ENCODE measurements at places on chromosomes 1 and 21.

GRCh38 chr1:54768093-54768492, 3.8 kb upstream of the PARS2 start:
- DNase-seq: no peak

GRCh38 chr1:228376262-228376628, 30.4 kb downstream of the TRIM11 start:
- DNase-seq: no peak

DNA sequence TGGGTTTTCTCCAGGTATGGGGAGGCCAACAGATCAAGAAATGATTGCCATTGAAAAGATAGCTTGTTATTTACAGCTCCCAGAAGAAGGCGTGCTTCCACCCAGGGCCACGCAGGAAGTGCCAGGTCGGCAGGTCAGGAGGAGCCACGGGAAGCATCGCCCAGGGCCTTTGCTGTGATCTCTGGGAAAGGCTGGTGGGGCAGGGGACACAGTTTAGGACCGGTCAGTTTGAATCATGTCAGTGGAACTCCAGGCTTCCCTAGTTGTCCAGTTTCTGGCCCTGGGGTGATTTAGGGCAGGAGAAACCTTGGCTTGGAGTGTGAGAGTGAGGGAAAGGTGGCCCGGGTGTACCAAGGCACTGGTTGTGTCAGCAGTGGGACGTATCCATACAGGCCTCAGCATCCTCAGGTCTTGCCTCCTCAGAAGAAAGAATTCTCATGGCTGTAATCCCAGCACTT, 11.4 kb downstream of the PLA2G5 start:
- no peak for DNase-seq

- DNase-seq: no peak
These were observed 31.6 kb upstream of the ACOT11 start for GRCh38 chr1:54516249-54516920.

DNA sequence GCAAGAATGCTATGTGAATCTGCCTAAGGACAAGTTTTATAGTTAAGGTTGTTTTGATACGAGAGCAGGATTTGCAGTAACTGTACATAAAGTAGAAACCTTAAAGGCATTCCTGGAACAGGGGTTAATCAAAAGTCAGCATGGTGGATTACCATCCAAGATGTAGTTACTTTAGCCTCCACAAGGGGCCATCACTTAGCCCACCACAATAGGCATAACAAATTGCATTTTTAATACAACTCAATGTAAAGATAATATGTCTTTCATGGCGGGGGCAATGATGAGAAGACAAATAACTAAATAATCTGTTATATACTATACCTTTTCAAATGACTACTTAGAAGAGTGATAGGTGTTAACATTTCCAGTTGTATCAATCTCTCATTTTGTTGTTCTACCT, 611.2 kb upstream of the ADGRL4 start:
- no peak for DNase-seq

- no peak for DNase-seq
These were observed 68.5 kb upstream of the GADD45A start for GRCh38 chr1:67616394-67616985.

DNA sequence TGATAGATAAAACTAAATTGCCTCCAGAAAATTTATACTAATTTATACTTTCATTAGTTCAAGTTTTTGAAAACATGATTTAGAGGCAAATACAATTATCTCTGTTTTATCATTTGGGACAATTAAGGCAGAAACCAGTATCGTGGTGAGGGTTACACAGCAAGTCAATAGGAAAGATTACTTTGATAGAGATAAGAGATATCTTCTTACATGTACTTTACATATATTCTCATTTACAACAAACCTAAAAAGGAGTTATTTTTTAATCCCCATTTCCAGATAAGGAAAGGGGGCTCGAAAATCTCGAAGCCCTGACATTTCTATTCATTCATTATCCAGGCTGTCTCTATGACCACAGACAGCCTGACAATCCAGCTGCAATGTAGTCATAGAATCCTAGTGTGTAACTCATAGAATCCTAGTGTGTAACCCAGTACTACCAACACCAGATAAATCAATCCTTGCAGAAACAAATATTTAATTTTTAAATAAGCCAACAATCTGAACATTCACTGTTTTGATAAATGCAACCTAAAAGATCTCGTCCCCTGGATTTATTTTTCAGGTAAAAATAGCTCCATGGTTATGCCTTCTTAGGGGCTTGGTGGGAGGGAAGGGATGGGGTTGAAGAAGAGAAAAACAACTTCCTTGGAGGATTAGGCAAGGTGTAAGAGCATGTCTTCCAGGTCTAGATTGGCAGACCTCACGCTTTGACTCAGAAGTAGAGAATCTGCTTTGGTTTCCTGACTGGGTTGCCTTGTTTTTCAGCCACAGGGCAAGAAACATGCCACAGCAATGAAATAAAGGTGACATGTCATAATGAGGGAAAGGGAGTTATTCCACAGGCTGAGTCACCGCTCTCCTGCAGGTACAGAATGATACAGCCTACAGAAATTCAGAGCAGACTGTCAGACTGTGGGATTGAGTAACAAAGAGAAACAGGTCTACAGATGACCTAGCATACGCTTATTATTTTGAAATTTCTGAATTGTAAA, 45.6 kb downstream of the IRF2BP2 start:
- no peak for DNase-seq

DNA sequence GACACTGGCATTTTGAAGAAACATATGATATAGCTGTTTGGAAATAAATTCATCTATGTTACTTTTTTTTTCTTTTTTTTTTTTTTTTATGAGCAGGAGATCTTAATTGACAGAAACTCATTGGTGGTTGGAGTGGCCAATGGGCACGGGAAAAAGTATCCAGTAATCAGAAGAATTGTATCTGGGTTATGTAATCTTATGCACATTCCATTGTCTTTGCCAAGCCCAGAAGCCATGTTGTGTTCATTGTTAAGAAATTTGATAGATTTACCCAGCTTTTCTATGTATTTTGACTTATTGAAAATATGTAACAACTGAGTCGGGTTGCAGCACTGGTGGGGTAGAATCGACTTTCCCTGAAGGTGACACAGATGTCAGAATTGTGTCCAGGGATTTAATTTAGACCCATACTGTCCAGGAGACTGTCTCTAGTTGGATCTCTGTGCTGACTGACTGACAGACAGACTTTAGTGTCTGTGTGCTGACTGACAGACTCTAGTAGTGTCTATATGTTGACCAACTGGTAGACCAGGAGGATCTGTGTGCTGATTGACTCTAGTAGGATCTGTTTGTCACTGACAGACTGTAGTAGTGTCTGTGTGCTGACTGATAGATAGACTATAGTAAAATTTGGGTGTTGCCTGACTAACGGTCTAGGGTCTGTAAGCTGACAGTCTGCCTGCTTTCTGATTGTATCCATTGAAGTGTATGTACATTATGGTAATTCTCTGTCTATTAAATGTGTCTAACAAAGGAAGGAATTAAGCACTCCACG, 12.3 kb upstream of the C4BPB start:
- DNase-seq: no peak

DNA sequence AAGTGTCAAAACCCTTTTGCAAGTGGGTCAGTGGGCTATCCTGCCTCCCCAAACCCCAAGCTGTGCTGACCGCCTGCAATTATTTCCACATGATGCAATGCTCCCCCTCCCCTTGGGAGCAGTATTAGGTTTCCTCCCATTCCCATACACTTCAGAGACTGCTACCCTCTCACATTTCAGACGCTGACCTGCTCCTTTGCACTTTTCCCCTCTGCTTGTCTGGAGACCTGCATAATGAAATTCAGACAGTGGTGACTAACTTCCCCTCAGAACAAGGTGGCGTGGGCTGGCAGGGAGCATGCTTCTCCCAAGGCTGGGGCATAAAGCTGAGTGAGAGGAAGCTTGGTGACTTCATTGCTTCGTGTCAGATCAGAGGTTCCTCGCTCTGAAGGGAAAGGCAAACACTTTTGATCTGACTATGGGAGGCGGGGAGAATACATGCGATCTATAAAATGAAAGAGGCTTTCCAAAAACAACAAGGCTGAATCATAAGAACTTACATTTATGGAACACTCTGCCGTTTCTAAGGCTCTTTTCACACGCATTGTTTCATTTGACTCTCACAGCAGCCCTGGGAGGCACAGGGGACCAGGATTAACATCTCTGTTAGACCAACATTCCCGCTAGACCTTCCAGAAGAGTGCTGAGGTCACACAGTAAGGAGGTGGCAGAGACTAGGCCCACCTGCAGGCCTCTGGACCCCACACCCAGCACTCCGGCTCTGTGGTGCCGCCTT, 27.5 kb upstream of the ROR1 start:
- no peak for DNase-seq

DNA sequence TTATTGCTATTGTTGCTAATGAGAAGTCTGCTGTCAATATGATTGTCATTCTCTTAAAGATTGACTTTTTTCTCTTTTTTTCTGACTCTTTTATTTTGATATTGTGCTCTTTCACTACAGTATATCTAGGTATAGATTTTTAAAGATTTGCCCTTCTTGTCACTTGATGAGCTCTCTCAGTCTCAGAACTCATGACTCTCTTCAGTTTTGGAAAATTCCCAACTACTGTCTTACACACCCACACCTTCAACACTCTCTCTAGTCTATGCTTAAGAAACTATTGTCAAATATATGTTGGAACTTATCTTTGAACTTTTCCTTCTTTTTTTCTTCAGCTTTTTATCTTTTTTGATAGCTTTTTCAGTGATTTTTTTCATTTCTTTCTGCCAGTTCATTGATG, 50.6 kb downstream of the LMO4 start:
- DNase-seq: no peak

- DNase-seq: no peak
These were observed 50.0 kb upstream of the BOLA1 start for GRCh38 chr1:149849111-149849946.

GRCh38 chr1:116886291-116886878, 23.3 kb upstream of the PTGFRN start:
- DNase-seq: no peak

DNA sequence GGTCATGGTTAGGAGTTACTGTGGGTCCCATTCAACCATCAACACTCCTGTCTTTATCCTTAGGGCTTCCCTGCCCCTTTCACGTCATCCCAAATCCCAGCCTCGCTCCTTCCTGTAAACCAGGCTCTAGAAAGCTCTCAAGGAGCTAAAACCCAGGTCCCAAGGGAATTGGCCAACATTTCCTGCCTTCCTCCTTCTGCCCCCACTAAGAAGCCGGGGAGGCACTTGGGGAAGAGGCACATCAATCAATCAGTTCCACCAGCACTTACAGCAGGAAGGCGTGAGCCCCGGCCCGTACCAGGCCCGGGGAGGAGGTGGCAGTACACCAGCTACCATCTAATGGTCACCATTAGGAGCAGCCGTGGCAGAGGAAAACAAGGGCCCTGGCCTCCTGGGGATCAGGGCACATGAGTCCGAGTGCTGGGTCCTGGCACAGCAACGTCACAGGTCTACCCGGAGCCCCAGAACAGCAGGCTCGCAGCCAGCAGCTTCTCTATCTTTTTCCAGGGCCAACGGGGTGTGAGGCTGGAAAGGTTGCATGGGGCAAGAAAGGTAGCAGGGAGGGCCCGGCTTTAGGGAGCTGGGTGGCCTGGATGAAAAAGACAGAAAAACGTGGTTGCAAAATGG, 108.6 kb downstream of the CASZ1 start:
- no peak for DNase-seq

GRCh38 chr1:192974701-192975100, 84.5 kb downstream of the UCHL5 start:
- no peak for DNase-seq

DNA sequence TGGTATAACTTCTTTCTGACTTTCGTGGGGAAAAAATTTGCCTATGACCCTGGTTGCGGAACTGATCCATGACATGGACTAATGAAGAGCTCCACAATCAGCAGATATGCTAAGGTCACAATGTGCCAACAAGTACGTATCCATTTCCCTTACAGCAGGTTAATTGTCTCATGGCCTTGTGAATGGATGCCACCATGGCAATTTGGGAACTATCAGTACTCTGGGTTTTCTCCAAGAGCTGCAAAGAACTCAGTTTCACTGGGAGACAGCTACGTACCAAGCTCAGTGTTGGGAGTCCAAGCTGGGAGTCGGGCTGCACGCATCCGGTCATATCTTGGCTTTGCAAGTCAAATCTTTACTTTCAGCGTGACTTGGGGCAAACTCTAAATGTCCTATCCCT, 64.8 kb downstream of the TIAM1 start:
- no peak for DNase-seq

- no peak for DNase-seq
These were observed 15.5 kb downstream of the LUZP1 start for GRCh38 chr1:23152966-23153684.

DNA sequence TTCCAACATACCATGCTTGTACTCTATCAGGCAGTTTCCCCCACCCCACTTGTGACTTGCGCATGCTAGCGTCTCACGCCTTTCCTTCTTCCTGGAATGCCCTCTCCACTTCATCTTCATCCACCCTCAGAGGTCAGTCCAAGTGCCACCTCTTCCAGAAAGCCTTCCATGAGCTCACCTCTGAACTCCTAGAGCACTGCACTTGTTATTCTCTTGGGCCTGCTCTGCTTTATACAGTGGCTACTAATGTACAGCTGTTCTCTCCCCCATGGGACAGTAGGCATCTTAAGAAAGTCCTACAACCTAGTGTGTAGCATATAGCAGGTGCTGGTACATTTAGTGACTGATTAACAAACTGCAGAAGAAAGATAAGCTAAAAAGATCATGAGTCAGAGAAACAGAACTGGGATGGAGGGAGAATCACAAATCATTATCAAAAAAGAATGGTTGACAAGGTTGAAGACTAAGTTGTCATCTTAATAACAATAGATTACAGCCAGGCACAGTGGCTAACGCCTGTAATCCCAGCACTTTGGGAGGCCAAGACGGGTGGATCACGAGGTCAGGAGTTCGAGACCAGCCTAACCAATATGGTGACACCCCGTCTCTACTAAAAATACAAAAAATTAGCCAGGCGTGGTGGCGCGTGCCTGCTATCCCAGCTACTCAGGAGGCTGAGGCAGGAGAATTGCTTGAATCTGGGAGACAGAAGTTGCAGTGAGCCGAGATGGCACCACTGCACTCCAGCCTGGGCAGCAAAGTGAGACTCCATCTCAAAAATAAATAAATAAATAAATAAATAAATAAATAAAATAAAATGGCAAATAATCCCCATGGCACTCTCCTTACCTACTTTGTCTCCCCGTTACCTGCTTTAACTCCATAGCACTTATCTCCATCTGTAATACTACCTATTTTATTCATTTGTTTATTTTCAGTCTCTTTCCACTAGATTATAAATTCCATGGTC, 16.3 kb upstream of the TSPAN1 start:
- DNase-seq: no peak

GRCh38 chr21:41709965-41710822, 56.7 kb downstream of the RIPK4 start:
- no peak for DNase-seq
